Urinary bladder (tissue), 4 donors: ENCODE measurements at places on chromosomes 13 and 19. TPM values are rescaled to one million over a fixed set of nuclear protein-coding genes. Genes with fewer than 3 reads are reported as not detected.

- no peak for DNase-seq
Observed at GRCh38 chr19:46753420-46754155, 7.3 kb upstream of the STRN4 start.

Gene ACER1
- total RNA-seq: not detected

GRCh38 chr13:49248622-49249002 lies 887 bp downstream of the CDADC1 start:
- DNase-seq: no peak

Gene ACTMAP
- total RNA-seq: 0.79 TPM
